AG09319 (cell line): ENCODE measurements at places on chromosomes 2 and 18.

- no peak for DNase-seq
Measured at GRCh38 chr2:176172895-176173566, 15.4 kb upstream of the HOXD1 start.

DNA sequence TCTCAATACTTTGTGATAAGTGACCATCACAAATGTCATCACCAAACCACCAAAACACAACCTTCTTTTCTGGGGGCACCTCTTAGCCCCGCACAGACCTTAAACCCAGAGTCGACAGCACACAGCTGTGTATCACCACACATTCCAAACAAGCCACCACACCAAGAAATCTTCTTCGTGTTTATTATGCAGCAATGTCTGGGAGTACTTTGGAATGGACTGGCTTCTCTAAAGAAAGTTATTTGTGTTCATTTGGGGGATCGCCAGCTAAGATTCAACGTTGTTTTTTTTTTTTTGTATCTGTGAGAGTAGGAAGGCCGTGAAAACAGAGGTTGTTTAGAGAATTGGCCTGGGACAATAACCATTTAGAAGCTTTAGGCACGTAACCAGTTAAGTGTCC, 1.1 kb upstream of the MTA3 start:
- DNase-seq = no peak

DNA sequence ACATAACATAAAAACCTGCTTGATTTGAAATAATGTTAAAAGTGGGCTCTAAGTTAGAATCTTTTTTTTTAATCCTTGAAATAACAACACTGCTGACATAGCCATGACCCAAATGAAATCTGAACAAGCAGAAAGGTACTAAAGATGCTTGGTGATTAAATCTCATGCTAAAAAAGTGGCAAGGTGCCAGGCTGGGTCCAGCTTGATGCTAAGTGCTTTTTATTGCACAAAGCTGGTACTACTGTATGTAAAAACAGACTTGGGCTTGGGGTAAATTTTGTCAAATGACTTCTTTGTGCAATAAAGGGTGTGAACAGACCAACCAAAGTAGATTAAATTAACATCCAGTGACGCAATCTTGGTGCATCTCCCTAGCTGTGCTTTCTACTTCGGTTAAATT, 13.4 kb downstream of the BCL11A start:
- no peak for DNase-seq

DNA sequence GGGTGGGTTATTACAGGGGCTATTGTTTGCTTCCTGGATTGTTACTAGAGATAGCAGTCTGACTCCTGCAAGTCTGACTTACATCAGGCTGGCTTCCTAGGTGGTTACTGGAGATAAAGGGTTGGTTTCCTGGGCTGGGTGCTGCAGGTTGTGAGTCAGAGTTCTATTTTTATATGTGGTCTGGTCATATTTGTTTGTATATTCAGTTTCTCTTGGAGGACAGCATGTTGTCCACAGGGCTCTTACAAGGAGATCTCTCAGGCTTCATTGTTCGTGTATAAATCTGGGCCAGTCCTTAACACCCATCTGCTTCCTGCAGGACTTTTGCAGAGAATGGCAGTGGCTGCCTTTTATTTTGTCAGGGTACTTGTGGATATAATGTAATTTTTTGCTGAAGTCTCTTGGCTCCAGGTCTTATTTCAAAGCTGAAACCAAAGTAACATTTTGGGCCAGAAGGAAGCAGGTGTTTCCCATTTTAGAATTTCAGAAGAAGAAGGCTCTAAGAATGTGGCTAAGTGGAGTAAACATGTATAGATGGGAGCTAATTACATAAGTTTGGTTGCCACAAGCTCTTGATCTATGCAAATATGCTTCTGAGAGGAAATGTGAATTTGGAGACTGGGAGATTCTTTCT, 65.9 kb upstream of the SLC16A14 start:
- DNase-seq = no peak

DNA sequence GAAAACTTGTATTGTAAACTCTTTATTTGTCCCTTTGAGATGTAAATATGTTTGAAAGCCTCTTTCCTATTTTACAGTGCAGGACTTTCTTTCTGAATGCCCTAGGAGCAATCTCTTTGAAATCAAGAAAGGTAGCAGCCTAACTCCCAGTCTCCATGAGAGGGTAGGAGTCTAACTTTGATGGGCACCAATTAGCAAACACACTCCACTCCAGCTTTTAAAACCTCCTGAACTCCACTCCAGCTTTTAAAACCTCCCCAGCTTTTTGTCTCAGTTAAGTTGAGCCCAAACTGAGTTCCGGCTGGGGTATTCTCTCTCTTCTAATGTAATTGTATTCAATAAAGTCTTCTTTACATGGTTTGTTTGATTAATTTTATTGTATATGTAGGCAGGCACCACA, 493.7 kb upstream of the CDH7 start:
- DNase-seq = no peak

DNA sequence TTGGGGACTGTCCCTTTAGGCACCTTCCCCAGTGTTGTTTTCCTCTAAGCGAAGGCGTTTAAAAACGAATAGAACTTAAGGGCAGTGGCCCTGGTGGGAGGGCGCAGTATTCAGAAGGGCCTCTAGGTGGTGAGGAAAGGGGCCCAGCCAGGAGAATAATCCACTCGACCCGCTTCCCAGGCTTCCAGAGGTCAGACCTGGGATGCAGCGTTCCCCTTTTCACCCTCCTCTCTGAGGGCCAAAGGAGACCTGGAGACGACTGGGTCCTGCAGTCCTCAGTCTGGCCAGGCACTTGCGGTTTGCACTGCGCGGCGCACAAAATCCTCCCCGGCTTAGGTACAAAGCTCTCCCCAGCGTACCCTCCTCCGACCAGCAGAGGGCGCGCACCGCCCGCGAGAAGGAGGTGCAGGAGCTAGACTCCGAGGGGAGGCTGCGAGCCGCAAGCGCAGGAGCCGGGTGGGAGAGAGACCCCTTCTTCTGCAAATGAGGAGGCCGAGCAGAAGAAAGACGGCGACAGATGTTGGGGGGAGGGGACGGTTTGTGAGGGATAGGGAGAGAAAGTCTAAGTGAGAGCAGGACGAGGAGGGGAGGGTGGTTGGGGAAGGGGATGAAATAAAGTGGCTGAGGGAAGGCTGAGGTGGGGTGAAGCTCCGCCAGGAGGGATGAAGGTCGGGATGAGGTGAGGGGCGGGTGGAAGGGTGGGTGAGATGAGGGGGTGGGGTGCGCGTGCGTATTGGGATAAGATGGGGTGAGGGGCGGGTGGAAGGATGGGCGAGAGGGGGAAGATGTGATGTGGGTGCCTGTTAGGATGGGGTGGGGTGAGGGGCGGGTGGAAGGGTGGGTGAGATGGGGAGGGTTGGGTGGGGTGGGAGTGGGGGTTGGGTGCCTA, 4.9 kb downstream of the FEV start:
- no peak for DNase-seq

DNA sequence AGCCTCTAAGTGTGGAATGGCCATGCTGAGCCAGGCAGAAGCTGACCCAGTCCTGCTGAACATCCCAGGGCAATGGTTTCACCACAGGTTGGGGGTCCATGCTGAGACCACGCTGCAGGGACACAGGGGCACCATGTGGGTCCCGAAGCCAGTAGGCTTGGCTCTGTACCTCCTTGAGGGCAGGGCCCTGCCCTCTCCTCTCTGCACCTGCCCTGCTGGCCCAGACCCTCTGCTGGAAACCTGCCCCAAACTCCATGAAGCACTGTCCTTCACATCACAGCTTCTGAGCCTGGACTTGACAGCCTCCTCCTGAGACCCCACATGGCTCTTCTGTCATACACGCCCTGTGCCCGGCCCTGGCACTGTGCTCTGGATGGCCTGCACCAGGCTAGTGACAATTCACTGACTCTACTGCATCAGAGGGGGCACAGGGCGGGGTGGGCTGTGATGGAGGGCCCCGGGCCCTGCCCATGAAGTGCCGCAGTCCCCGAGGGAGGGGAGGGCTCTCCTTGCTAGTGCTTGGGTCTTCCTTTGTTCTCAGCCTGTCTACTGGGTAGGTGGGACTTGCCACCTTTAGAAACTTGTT, 24.7 kb downstream of the HS6ST1 start:
- DNase-seq = no peak

DNA sequence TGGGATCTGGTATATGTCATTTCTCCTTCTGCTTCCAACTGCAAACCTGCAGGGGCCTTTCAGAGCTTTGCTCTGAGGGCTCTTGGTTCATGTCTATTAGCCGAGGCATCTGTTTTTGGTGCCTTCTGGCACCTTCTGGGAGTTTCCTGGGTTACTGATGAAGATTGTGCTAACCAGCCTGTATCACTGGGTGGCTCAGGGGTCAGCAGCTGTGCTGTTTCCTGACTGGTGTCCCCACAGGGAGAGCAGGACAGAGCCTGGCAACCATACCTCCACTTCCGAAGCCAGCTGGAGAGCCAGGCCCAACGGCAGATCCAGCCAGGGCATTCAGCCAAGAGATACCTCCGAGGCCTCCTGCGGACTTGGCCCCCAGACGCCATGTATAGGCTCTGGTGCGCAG, 17.5 kb downstream of the KIAA2012 start:
- no peak for DNase-seq

DNA sequence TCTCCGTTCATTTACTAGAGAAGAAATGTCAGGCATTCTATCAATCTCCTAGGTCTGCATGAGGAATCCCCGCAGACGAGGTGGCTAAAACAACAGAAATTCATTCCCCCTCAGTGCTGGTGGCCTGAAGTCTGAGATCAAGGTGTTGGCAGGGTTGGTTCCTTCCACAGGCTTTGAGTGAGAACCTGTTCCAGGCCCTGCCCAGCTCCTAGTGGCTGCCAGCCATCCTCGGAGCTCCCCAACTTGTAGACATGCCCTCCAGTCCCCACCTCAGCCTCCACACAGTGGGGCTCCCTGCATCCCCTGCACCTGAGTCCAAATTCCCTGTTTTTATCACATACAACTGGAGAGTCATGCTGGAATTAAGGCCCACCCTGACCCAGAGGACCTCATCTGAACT, 145.3 kb upstream of the ALKAL2 start:
- no peak for DNase-seq

DNA sequence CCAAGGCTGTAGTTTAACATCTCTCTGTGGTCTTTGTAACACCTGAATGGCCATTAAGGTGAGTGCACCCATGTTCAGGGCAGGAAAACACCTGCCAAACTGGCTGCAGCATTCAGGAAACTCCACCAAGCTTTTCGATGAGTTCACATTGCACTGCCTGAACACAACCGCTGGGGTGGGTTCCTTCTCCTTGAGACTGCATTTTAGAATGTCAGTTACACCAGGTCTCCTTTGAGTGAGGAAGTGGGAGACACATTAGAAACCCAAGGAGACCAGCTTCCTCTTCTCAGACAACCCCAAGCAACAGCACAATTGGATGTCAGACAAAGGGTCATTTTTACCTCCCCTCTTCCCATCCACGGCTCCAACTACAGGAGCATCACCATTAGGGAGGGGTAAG, 35.2 kb downstream of the CYRIA start:
- no peak for DNase-seq

GRCh38 chr2:68000170-68000825, 62.5 kb downstream of the C1D start:
- DNase-seq = no peak

DNA sequence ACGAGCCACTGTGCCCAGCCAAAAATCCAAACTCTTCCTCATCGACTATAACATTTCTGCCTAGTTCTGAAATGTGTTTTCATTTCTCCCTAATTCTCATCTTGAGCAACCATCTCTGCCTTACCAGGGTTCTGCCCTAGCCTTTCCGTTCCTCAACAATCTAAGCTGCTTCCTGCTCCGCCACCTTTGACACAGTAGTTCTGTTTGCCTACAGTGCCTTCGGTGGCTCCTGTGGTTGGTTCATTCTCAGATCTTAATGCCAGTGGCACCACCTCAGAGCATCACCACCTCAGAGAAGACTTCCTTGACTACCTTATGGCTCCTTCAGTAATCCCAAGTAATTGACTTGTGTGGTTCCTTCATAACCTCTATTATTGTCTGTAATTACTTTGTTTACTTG, 3.8 kb downstream of the SOCS6 start:
- DNase-seq = no peak

DNA sequence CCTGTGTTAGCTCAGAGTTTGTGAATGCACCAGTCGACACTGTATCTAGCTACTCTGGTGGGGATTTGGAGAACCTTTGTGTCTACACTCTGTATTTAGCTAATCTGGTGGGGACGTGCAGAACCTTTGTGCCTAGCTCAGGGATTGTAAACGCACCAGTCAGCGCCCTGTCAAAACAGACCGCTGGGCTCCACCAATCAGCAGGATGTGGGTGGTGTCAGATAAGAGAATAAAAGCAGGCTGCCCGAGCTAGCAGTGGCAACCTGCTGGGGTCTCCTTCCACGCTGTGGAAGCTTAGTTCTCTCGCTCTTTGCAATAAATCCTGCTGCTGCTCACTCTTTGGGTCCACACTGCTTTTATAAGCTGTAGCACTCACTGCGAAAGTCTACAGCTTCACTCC, 324.2 kb downstream of the RAD51AP2 start:
- DNase-seq = no peak

GRCh38 chr2:158509928-158510797, 53.4 kb downstream of the PKP4 start:
- DNase-seq = peak; percentile 35

GRCh38 chr18:75546964-75547363, 119.5 kb upstream of the SMIM21 start:
- DNase-seq = no peak

- DNase-seq = peak; percentile 20
Measured at GRCh38 chr2:36556842-36557241, 41.1 kb downstream of the FEZ2 start.

- DNase-seq = no peak
Measured at GRCh38 chr2:186440506-186440905, 45.6 kb upstream of the ZC3H15 start.

- no peak for DNase-seq
Measured at GRCh38 chr2:78718024-78718423, 307.5 kb upstream of the REG3G start.

DNA sequence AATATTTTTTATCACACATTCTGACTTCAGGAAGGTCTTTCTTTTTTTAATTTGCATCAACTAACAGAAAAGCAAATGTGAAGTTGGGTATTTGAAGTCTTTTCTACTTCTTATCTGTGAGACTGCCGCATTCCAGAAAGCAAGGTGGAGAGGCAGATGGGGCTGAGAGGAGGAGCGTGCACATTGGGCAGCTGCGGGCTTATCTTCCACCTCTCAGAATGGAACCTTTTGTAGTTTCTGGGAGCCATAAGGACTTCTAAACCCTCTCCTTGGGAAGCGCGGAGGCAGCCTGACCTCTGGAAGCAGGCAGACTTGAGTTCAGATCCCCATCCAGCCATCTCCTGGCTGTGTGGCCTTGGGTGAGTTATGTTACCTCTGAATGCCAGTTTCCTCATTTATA, 3.9 kb downstream of the MAPRE3 start:
- no peak for DNase-seq

DNA sequence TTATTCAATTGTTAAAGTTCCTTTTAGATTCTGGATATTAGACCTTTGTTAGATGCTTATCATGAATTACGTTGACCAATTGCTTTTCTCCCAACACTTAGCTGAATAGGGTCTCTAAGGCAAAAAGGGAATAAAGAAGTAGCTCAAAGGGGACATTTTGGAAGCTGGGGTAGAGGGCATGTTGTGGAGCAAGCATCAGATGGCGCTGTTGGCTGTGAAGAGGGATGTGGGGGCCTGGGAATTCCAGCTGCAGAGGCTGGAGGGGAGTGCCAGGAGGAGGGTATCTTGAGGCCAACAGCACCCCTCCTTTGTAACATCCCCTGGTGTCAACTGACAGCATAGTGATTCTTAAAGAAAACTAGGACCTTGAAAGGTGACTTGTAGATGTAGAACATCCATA, 198.2 kb downstream of the ADCYAP1 start:
- no peak for DNase-seq

GRCh38 chr2:168525716-168526446, 69.8 kb downstream of the CERS6 start:
- no peak for DNase-seq
